Left ventricle myocardium superior (tissue), 1 donor: ENCODE measurements at places on chromosomes 11 and 22. TPM values are rescaled to one million over a fixed set of nuclear protein-coding genes. Genes with fewer than 3 reads are reported as not detected.

Gene INS
- total RNA-seq, result not detected

Gene SLC43A3
- 20.6 TPM for total RNA-seq

Gene OR5B21
- not detected for total RNA-seq

Gene DLG2
- total RNA-seq, result 5.7 TPM

Gene FUT4
- total RNA-seq, result 1.4 TPM

Gene MUC6
- not detected for total RNA-seq

Gene OVOL1
- total RNA-seq, result not detected

Gene OVCH2
- not detected for total RNA-seq

Gene DEUP1
- not detected for total RNA-seq

Gene PNPLA5
- total RNA-seq, result not detected

Gene MRGPRF
- 5.5 TPM for total RNA-seq

Gene DBX1
- total RNA-seq, result not detected

Gene PRRG4
- total RNA-seq, result 0.62 TPM

Gene TECTA
- 0.72 TPM for total RNA-seq

Gene CCDC134
- total RNA-seq, result 5.9 TPM

Gene CARNS1
- total RNA-seq, result 18.0 TPM

Gene MS4A6E
- total RNA-seq, result not detected

DNA sequence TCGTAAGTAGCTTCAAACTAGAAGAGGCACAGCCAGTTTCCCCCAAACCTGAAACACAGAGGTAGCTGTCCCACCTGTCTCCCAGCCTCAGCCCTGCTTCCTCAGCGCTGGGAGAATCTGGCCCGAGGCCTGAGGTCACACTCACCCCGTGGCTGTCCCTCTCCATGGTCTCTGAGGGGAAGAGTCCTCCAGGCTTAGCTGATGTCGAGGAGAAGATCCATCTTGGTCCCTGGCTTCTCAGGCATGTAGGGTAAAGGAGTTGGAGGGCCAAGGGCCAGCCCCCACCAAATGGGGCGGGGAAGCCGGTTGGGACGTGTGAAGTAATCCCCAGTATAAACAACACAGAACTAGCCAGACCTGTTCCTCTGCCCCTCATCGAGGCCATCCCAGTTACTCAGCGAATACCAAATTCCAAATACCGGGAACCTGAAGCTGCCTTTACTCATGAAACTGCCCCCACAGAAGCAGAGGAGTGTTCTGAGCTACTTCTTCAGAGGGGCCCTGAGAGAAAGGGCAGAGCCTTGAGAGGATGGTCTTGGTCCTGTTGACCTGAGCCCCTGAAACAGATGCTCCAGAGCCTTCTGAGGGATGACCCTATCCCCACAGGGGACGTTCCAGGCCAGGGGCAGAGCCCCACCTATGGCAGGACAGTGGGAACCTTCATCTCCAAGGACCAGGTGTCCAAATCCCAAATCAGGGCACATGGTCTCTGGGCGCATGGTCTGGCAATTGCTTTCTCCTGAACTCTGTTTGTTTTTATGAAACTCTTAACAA, at the start of gene TMPRSS13:
TMPRSS13 (minus strand) TSS at position 261 of the 774 bp plus-strand sequence; CDS start at position 166, 95 bp downstream.
- no peak for DNase-seq

- DNase-seq, result no peak
Measured at GRCh38 chr11:115737875-115738274, 233.7 kb upstream of the CADM1 start.

GRCh38 chr11:78474451-78474850, 56.8 kb upstream of the GAB2 start:
- DNase-seq, result no peak

- peak; percentile 70 for DNase-seq
Measured at GRCh38 chr22:32619614-32620426, 145.2 kb downstream of the FBXO7 start.

DNA sequence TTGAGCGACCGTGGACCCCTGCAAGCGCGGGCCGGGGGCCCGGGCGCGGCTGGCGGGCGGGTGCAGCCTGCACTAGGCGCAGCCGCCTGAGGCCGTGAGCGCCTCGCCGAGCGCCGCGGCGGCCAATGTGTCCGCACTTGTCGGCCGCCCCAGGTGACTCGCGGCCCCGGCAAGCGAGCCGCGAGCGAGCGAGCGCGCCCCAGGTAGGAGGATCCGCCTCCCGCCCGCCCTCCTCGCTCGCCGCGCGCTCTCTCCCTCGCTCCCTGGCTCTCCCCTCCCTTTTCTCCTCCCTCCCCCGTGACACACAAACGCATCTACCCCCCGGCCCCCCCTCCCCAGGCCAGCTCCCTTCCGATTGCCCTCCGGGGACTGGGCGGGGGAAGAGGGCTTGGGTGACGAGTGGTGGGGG, at the start of gene WNT7B:
WNT7B (minus strand) TSS at position 160 of the 409 bp plus-strand sequence. CDS start 408 bp downstream, outside the sequence.
- no peak for DNase-seq

- DNase-seq, result no peak
Measured at GRCh38 chr11:114159320-114159719, 99.8 kb downstream of the ZBTB16 start.

DNA sequence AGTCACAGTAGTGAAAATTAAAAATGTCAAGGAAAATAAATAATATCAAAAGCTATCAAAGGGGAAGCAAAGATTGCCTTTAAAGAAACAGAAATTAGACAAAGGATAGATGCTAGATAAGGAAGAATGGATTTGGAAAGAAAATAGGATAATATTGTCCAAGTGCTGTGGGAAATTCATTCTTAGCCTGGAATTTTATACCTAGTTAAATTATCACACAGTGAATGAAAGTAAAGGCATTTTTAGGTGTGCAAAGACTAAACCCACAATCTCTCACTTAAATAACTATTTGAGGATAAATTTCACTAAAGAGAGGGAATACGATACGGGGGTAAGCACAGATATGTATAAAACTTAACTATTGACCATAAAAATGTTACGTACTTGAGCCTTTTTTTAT, 511.1 kb downstream of the TMEM135 start:
- DNase-seq, result no peak

DNA sequence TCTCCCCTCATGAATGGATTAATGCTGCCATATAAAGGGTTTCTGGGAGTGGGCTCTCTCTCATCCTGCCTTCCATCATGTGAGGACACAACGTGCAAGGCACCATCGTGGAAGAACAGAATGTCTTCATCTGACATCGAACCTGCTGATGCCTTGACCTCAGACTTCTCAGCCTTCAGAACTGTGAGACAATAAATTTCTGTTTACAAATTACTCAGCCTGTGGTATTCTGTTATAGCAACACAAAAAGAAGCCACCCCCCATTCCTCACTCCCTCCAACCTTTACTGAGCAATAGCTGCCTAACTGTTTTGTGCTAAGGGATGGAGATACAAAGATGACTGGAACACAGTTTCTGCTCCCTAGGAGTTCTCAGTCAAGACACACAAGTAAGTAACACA, 106.1 kb upstream of the PLET1 start:
- no peak for DNase-seq

GRCh38 chr11:3028813-3029212, 28.4 kb downstream of the CARS1 start:
- no peak for DNase-seq

DNA sequence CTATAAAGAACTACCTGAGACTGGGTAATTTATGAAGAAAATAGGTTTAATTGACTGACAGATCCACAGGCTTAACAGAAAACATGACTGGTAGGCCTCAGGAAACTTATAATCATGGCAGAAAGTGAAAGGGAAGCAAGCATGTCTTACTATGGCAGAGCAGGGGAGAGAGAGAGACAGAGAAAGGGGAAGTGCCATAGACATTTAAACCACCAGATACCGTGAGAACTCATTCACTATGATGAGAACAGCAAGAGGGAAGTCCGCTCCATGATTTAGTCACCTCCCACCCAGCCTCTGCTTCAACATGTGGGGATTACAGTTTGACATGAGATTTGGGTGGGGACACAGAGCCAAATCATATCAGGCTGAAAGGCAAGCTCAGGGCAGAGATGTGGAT, 327.1 kb upstream of the DDI1 start:
- DNase-seq, result no peak

- no peak for DNase-seq
Measured at GRCh38 chr22:49481659-49482399, 345.8 kb downstream of the BRD1 start.

DNA sequence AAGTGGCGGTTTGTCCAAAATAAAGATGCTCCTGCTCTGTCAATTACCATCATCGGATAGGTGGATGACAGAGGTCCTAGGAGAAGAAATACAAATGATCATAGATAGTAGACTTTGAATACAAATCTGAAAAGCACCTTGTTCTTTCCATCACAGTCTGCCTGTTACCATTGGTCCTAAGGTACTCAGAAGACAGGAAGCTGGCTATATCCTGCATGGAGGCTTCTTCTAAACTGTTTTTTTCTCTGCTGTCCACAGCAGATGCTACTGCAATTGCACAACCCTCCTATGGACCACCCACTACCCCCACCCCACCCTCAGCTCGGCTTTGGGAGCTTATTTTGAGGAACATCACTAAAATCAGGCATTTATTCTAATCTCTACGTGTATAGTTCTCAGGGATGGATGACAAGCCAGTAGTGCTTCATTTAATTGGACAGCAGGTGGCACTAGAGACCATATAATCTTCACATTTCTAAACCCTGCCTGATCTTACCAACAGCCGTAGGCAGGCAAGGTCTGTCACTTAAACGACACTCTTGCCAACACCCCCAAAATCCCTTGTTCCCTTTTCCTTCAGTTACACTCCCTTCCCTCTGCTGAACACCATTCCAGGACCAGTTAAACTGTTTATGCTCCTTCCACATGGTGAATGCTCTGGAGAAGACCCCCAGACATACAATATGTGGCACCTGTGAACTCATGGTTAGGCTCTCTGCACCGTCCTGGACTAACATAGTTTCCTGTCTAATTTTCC, 6.6 kb upstream of the PTS start:
- no peak for DNase-seq

- peak; percentile 53 for DNase-seq
Measured at GRCh38 chr11:119721129-119722120, 7.6 kb downstream of the NECTIN1 start.

DNA sequence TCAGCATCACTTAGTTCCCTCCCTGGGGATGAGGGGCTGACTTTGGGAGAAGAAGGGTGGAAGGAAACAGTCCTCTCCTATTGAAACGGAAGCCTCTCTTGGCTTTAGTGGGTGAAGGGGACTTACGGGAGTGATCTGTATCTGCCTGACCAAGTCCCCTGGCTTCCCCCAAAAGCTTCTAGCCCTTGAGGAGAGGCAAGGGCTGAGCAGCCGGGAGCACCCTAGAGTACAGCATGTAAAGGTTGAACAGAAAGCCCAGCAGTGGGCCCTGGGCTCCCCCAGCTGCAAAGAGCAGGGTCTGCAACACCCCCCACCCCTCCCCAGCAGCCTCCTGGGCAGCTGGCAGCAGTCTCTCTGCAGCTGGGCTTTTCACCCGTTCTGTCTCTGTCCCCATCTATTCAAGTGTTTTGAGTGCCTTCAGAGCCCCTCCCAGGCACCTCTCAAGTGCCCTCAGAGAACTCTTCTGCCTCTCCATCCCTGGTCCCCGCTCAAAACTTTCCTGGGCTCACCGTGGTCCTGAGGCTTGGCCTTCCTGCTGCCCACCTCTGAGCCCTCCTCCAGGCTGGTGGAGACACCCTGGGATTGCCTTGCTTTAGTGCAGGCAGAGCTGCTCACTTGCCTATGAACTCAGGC, 2.7 kb downstream of the CAPN5 start:
- no peak for DNase-seq

DNA sequence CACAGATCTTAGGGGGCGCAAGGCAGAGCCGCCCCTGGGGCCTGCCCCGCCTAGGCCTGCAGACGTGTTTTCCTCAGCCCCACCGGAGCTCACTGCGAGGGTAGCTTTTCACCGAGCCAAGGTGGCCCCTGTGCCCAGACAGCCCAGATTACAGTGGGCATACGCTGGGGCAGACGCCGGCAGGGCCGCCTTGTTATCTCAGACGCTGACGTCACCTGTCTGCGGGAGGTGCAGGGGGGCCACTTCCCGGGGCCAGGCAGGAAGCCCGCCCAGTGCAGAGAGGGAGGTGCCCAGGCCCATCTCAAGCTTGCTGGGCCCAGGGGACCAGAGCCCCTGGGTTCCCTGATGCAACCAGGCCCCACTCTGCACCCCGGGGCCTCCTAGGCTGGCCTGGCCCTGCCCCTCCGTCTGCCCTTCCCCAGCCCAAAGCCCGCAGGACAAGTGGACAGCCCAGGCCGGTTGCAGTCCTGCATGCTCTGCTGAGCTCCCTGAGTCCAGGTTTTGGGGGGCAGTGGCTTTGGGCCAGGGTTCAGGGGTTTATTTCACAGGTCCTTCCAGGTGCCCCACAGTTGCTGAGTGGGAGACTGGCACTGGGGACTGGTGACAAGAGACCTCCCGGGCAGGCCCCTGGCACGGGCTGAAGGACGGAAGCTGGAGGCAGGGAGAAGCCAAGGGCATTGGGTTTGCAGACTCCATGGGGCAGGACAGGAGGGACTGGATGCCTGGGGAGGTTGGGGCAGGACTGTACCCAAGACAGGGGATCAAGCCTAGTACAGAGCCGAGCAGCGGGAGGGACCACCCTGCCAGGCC, 38.6 kb downstream of the IGF2 start:
- peak; percentile 65 for DNase-seq

DNA sequence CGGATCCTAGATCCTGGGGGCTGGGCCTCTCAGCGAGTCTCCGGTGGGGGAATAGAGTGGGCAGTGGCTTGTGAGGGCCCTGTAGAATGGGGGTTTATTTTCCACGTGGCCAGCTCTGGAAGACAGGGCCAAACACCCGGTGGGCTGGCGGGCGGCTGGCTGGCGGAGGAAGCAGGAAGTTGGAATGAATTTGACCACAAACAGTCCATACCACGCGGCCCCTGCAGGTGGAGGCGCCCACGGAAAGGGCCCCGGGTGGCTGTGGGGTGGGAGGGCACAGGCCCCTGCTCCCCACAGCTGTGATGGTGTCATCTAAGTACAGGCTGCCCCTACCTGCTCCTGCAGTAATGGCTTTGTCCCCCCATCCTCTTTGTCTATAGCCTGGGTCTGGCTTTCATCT, 15.1 kb downstream of the MCAT start:
- no peak for DNase-seq

DNA sequence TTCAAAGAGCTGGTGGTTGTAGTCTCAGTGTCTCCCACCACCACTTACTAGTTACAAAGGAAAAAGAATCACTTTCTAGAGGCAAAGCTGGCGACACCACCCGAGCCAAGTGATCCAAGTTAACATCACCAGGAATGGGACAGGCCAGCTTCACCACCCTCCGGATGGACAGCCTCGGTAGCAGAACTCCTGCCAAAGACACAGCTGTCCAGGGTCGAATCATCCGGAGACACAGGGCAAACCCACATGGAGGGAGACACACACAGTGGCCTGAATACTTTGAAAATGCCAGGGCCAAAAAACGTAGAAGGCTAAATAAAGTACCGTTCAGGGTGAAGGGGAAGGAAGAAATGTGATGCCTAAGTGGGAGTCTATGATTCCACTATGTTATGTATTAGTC, 33.1 kb downstream of the KCNQ1 start:
- DNase-seq, result no peak

DNA sequence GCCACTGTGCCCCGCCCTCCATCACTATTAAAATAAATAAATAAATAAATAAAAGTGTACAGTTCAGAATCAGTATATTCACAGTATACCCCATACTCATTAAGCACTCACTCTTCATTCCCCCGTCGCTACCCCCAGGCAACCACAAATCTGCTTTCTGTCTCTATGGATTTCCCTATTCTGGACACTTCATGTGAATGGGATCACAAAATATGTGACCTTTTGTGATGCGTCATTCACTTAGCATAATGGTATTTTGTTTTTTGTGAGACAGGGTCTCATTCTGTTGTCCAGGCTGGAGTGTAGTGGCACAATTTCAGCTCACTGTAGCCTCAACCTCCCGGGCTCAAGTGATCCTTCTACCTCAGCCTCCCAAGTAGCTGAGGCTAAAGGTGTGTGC, 52.8 kb downstream of the RBX1 start:
- DNase-seq, result no peak
